ENCODE measurements at places on chromosomes 2 and 18. TPM values are rescaled to one million over a fixed set of nuclear protein-coding genes. Genes with fewer than 3 reads are reported as not detected.

- no peak overlapping the region for H3K27ac ChIP-seq
- no peaks in the 10 kb centered on the region for H3K4me1 ChIP-seq
- H3K27me3 ChIP-seq, result no peaks in the 10 kb centered on the region
- DNase-seq, result no peak
- no peak overlapping the region for H3K4me3 ChIP-seq
Observed at GRCh38 chr2:38971377-38971776, 81.7 kb downstream of the ARHGEF33 start.

Gene CBLN2
- not detected for total RNA-seq

DNA sequence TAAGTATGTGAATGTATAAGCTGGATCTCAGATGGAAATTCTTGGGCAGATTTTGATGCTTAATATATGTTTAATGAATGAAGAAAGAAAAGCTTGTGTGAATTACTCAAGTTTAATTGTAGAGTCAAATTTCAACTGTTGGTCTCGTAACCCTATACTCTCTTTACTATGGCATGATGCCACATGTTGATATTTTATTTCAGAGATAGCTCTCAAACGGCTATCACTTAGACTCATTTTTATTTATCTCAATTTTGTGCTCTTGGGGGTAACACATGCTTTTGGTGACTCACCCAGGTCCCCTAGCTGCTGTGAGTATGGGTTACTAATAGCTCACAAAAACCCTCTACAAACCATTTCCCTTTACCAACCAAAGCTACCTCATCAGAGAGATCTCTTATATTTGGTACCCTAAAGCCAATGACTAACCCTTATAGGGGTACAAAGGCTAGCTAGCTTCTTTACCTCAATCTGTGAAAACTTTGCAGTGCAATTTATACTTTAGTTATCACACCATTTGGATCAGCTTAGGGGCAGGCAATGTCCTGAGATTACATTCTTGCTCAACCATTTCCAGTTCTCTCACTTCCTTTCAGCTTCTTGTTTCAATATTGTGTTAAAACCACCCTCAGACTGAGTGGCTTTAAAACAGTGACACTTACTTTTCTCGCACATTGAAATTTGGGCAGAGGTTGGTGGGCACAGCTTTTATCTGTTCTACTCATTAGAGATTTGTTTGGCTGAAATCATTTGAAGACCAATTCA lies 240.3 kb downstream of the CDH7 start:
- H3K27ac ChIP-seq, result no peak overlapping the region
- no peak overlapping the region for H3K4me3 ChIP-seq
- no peaks in the 10 kb centered on the region for H3K36me3 ChIP-seq
- H3K27me3 ChIP-seq, result no peaks in the 10 kb centered on the region
- no peak for DNase-seq
- H3K4me1 ChIP-seq, result no peaks in the 10 kb centered on the region

Gene MARCHF4
- not detected for total RNA-seq

- H3K27me3 ChIP-seq, result no peaks in the 10 kb centered on the region
- no peaks in the 10 kb centered on the region for H3K4me1 ChIP-seq
- H3K27ac ChIP-seq, result no peak overlapping the region
- H3K36me3 ChIP-seq, result peaks cover 18% of the 10 kb centered on the region
Observed at GRCh38 chr2:24836206-24836605, 43.0 kb downstream of the CENPO start.

DNA sequence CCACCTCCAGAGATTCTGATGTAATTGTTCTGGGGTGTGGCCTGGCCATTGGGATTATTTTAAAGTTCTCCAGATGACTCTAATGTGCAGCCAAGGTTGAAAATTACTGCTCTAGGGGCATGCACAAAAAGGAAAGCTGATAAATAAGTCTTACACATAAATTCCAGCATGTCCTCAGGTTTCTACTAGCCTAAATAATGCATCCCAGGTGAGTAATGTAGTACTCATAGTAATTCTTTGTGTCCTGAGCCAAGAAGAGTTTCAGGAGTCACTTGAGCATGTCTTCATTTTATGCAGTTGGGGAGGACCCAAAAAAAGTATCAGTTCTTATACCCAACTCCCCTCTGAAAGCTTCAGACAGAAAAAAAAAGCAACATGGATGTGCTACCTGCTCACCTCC lies 130.1 kb upstream of the SP5 start:
- no peak overlapping the region for H3K27ac ChIP-seq
- H3K36me3 ChIP-seq, result no peaks in the 10 kb centered on the region
- DNase-seq, result no peak
- H3K4me1 ChIP-seq, result no peaks in the 10 kb centered on the region
- no peak overlapping the region for H3K4me3 ChIP-seq

GRCh38 chr2:216104691-216105090 lies 4.5 kb upstream of the XRCC5 start:
- H3K27ac ChIP-seq, result no peak overlapping the region
- no peak for DNase-seq
- no peaks in the 10 kb centered on the region for H3K27me3 ChIP-seq
- no peak overlapping the region for H3K4me3 ChIP-seq

Gene OTX1
- total RNA-seq, result not detected

Gene UGT1A4
- total RNA-seq, result not detected

Gene ACVR1C
- total RNA-seq, result 1.7 TPM

- H3K27me3 ChIP-seq, result no peaks in the 10 kb centered on the region
- H3K27ac ChIP-seq, result no peak overlapping the region
- no peak overlapping the region for H3K4me3 ChIP-seq
- no peaks in the 10 kb centered on the region for H3K4me1 ChIP-seq
- DNase-seq, result no peak
Observed at GRCh38 chr2:67159929-67160328, 237.2 kb upstream of the ETAA1 start.

DNA sequence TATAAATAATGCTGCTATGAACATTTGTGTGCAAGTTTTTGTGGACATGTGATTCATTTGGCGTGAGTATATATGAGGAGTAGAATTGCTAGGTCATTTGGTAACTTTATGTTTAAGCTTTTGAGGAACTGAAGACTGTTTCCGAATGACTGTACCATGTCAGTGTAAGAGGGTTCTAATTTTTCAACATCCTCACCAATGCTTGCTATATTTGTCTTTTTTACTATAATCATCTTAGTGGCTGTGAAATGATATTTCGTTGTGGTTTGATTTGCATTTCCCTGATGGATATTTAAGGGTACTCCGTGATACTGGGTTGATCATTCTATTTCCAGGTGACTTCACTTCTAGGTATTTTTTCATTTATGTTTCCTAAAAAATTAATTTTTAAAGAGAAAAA lies 241.1 kb downstream of the BCL2 start:
- H3K27me3 ChIP-seq, result peaks cover 3% of the 10 kb centered on the region
- DNase-seq, result no peak
- no peak overlapping the region for H3K27ac ChIP-seq

Gene KATNAL2
- total RNA-seq, result 1.3 TPM

Gene CAVIN2
- total RNA-seq, result not detected

DNA sequence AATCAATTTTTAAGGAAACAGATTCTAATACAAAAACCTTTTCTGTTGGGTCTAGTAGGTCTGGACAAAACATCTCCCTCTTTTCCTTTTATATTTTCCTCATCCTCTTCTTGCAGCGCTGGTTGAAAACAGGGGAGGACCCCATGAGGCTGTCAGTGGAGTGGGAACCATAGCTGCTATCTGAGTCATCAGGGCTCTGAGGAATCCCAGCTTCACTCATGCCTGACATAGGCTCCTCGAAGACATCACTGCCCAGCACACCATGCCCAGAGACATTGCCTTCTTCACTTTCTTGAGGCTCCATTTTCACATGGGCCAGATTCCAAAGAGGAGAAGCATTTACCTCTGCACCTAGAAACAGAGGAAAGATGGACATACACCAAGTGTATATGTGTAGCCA lies 10.0 kb downstream of the SUPT7L start:
- peak overlapping the region; percentile 23 for H3K27ac ChIP-seq
- H3K36me3 ChIP-seq, result peaks cover 50% of the 10 kb centered on the region
- no peak for DNase-seq
- no peak overlapping the region for H3K4me3 ChIP-seq
- H3K27me3 ChIP-seq, result no peaks in the 10 kb centered on the region

Gene SLC35F5
- 18.9 TPM for total RNA-seq

Gene PAX3
- total RNA-seq, result not detected

Gene KCNJ13
- total RNA-seq, result not detected

- H3K27me3 ChIP-seq, result no peaks in the 10 kb centered on the region
- DNase-seq, result no peak
- H3K36me3 ChIP-seq, result no peaks in the 10 kb centered on the region
Observed at GRCh38 chr2:157075924-157076323, 181.6 kb upstream of the GALNT5 start.

- no peaks in the 10 kb centered on the region for H3K36me3 ChIP-seq
- no peak overlapping the region for H3K4me3 ChIP-seq
- H3K4me1 ChIP-seq, result no peaks in the 10 kb centered on the region
- no peak overlapping the region for H3K27ac ChIP-seq
- DNase-seq, result no peak
Observed at GRCh38 chr2:56021136-56021474, 97.5 kb upstream of the EFEMP1 start.

GRCh38 chr2:7572450-7572849 lies 655.2 kb downstream of the RNF144A start:
- H3K27ac ChIP-seq, result peak overlapping the region; percentile 86
- peaks cover 33% of the 10 kb centered on the region for H3K36me3 ChIP-seq
- peak; percentile 75 for DNase-seq
- H3K4me1 ChIP-seq, result peaks cover 59% of the 10 kb centered on the region
- peak overlapping the region; percentile 23 for H3K4me3 ChIP-seq

DNA sequence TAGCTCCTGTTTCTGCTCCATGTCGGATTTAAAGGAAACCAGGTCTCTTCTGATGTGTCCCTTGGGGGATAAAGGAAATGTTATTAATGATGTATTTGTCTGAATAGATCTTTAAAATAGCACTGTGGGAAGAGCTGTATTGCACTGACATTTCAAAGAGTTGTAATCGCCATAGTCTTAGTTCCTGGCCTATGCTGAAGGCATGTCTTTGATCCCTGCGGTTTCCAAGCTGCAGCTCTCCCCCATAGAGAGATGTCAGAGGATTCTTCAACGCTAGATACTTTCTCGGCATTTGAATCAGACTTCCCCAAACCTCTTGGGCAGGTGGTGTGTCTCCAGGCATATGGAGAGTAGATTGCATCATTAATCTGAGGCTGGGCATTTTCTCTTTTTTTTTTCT lies 40.4 kb downstream of the NAT8 start:
- no peak overlapping the region for H3K4me3 ChIP-seq
- H3K4me1 ChIP-seq, result peaks cover 3% of the 10 kb centered on the region
- H3K27ac ChIP-seq, result no peak overlapping the region
- peaks cover 21% of the 10 kb centered on the region for H3K36me3 ChIP-seq
- no peak for DNase-seq

- H3K27ac ChIP-seq, result no peak overlapping the region
- H3K36me3 ChIP-seq, result no peaks in the 10 kb centered on the region
- no peak for DNase-seq
- H3K4me1 ChIP-seq, result no peaks in the 10 kb centered on the region
Observed at GRCh38 chr2:160045703-160046210, 16.7 kb downstream of the PLA2R1 start.

DNA sequence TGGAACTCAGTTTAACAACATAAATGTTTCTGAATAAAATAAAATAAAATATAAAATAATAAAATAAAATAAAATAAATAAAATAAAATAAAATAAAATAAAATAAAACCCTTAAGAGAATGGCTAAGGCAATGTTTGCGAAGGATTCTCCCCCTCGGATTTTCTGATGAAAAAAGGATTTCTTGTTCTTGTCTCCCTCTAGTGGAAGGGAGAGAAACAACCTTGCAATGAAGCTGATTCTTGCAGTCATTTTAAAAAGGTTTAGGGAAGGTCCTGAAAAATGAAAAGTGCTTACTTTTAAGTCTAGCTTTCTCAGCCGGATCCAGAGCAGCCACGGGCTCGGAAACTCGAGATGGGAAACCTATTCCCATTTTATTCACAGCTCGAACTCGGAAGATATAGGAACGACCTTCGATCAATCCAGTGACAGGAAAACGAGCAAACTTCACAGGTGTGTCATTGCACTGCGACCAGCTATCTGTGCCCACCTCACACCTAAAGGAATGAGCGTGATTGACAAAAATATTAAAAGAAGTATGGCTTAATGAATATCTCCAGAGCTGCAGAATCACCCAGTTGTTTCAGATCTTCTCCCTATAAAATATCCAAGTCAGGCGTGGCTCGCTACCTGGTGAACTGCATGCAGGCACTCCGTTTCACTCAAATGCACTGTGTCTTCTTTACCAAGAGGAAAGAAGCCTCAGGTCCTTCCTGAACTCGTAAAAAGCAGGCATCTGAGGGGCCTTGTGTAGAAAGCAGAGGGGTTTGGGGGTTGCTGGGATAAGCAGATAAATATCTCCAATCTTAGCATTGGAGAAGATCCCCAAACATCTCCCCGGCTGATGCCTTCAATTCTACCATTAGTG lies 68.1 kb downstream of the MYOM1 start:
- H3K4me1 ChIP-seq, result peaks cover 2% of the 10 kb centered on the region
- H3K36me3 ChIP-seq, result no peaks in the 10 kb centered on the region
- DNase-seq, result no peak
- H3K27me3 ChIP-seq, result no peaks in the 10 kb centered on the region
- no peak overlapping the region for H3K27ac ChIP-seq

Gene ZSWIM2
- total RNA-seq, result not detected

DNA sequence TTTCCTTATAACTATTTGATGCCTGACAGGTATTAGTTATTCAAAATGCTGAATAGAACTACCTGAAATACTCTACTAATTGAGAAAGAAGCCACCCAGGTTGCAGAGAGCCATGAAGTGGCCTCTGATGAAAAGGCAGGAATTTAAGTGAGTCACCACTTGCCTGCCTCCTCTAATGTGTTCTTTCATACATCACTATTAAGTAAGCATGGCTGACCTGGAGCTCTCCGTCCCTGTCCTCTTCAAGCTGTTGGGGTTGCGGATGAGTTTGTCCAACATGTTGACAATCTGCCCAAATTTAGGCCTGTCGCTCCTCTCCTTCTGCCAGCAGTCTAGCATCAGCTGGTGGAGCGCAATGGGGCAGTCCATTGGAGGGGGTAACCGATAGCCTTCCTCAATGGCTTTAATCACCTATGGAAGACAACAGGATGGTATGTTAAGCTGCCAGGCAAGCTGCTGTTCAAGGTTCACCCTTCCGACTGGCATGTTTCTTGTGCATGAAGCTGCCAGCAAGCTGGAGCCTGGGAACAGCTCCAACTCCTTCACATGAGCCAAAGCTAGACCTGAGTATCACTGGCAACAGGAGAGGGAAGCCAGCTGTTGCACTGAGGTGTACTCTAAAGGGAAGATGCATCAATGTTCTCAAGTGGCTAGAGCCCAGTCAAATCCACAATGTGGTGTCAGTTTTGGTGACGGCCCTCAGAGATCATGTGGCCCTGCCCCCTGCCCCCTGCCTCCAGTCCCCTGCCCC lies 142.2 kb downstream of the EPHA4 start:
- no peaks in the 10 kb centered on the region for H3K4me1 ChIP-seq
- H3K4me3 ChIP-seq, result no peak overlapping the region
- no peaks in the 10 kb centered on the region for H3K36me3 ChIP-seq
- H3K27ac ChIP-seq, result no peak overlapping the region
- no peak for DNase-seq

DNA sequence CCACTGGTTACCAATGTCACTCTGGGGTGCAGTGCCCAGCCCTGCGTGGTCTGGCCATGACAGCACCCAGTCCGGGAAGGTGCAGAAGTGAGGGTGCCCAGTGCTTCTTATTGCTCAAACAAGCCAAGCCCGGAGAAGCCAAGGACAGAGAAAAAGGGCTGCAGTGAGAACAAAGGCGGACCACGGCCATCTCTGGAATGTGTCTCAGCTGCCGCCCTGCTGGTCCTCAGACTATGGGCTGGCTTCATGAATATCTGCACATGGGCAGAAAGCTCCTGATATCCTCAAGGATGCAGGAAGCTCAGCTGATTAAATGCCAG lies 28.7 kb downstream of the COPS9 start:
- H3K36me3 ChIP-seq, result no peaks in the 10 kb centered on the region
- H3K27me3 ChIP-seq, result peaks cover 6% of the 10 kb centered on the region
- DNase-seq, result no peak
- H3K27ac ChIP-seq, result no peak overlapping the region
- H3K4me3 ChIP-seq, result no peak overlapping the region

Data from activated CD8-positive, alpha-beta T cell treated with anti-CD3 and anti-CD28 coated beads for 36 hours (primary cell).